ENCODE measurements at places on chromosomes 5 and 9.

DNA sequence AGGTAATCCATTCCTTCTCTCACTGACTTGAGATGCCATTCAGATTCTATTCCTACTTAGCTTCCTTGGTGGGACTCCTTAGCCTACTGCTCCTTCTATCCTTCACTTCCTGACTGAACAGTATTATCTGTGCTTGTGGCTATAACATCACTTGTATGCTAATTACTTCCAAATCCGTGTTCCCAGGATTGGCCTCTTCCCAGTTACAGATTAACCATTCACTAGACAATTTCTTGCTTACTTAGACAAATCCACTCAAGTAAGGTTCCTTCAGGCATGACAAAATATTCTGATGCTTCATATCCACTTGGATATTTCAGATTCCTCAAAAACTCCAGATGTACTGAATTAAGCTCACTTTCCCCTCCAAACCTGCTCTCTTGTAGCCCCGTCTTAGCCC, 18.3 kb downstream of the LIFR start:
- DNase-seq = no peak

DNA sequence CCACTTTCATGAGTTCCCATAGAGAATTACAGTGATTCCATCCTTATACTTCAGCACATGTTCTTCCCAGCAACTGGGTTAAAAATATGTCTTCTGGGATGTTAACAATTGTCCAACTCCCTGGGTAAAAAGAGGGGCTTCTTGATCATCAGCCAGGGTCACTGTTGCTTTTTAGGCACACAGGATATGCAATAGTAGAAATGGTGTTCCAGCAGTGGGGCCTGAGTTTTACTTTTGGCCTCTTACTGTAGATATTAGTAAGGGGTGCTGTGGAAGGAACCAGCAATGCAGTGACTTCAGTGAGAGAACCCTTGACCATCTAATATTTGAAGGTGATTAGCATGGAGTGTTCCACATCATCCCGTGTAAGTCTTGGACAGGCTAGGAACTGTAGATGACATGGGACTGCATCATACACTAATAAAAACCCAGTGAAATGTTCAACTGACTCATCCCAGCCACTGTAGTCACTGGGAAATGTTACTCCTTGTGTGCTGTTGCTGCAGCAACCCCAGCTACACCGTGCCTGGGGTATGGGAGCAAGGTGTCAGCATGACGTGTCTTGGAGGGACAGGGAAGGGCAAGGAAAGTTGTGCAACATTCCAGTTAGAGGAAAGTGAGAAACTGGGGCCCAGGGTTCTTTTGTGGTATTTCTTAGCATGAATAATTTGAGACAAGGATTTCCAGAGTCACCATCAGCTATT, 610.9 kb downstream of the RAB3C start:
- DNase-seq = no peak

GRCh38 chr5:167821151-167821550, 470.3 kb upstream of the WWC1 start:
- DNase-seq = no peak

DNA sequence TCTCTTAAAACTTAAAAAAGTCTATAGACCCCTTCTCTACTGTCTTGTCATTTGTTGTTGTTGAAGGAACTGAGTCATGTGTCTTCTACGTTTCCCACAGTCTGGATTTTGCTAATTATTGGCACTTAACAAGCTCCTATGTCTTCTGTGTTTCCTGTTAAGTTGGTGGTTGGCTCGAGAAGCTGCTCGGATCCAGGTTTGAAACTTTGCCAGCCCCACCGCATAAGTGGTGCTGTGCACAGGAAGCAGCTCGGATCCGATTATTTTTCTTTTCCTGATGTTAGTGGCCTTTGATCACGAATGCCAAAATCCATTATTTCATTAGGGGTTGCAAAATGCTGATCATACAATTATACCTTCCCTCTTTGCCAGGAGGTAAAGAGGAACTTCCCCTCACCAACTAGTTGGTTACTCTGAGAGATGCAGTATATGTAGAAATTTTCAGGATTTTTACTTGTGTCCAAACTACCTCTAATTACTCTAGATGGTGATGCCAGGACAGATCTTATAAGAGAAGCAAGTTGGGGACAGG, 186.5 kb downstream of the NSG2 start:
- DNase-seq = no peak

GRCh38 chr5:9218358-9218757, 327.5 kb downstream of the SEMA5A start:
- no peak for DNase-seq

DNA sequence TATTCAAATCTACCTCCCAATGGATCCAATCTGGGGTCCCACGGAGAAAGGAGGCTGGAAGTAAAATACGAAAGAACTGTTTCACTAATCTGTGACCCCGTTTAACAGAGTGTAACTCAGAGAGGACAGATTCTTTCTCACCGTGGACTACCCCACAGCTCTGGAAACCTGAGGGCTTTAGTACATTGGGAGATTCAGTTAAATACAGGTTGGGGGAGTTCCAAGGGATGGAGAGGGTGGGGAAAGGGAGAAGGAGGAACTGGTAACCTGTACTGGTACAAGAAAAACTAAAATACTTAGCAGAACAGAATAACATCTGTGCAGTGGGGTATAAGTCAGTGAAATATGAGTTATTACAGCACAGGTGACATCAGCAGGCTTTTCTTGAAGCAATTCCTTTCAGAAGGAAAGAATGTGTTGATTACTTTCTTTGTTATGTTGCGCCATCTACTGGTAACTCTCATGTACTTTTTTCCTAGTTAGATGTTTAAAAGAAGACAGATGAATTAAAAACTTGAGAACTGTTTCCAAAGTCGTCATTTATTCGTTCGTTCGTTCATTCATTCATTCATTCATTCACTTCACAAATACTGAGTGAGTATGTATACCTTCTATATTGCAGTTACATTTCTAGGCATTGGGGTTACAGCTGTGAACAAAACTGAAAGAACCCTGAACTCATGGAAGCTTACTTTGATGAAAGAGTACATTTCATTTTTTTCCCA, 30.0 kb upstream of the STOM start:
- DNase-seq = no peak

GRCh38 chr9:113927277-113927676, 51.2 kb downstream of the ZNF618 start:
- DNase-seq = no peak

GRCh38 chr9:91837981-91838731, 111.9 kb downstream of the ROR2 start:
- no peak for DNase-seq

DNA sequence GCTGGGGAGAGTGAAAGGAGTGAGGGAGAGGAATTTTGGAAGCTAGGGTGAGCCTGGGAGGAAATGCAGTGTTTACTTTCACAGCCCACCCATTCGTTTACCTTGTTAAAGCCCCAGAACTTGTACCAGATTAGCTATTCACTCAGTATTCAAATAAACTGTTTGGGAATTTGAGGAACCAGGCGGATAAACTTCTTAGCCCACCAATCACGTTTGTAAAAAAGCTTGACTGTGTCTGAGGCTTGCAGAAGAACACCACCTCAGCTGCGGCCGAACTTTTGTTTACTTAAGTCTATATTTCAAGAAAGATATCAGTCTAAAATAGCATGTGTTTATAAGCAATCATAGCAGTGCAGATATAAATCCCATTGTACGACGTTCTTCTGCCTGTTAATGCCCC, 5.2 kb upstream of the TLE1 start:
- no peak for DNase-seq

DNA sequence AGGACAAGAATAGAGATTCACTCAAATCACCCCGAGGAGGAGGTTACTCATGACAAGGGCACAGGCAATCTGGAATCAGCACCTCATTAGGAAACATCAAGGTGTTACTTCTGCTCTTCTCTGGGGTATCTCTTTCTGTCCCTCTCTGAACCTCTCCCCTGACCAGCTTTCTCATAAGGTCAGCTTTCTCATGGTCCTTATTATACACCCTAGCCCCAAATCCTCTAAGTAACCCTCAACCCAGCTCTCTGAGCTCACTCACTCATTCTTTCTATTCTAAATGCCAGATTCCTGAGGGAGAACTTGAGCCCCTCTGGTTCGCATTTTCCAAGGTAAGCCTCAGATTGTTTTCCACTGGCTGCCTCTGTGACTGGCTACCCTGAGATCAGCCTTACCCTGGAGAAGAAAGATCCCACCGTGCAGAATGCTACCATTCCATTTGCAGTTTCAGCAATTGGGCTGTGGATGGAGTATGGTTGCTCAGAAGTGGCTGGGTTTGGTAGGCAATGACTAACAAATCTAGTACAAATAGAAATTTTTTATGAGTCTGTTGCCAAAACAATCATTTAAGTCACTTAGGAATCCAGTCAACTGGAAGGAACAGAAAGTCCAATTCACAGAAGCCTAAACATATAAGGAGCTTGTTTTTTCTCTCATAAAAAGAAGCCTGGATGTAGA, 9.0 kb upstream of the TIMD4 start:
- no peak for DNase-seq

GRCh38 chr9:36961561-36962325, 72.3 kb downstream of the PAX5 start:
- DNase-seq = no peak

DNA sequence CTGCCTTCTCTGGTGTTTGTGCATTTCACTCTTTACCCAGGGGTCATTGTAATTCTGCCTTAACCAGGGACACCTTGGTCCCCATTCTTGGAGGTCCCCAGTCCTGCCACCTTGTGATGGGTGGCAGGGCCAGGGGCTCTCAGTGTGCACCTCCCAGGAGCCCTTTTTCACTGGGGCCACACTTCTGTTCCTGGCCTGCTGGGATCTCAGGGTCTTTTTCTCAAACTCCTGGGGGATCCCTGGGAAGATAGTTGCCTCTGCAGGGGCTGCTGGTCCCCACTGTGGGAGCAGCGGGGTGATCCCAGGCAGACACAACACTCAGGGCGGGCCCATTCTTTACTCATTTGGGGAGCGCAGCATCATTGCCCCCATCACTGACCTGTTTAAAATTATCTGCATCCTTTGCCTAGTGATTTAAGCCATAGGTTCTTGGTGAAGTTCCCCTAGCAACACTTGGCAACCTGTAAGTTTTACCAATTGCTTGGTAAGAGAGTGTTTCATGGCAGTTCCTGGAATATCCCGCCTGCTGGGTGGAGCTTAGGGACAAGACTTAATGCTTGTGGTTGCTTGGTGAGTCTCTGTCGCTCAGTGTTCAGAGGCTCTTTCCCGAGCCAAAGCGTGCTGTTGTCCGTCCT, 15.7 kb downstream of the PHF2 start:
- DNase-seq = no peak

DNA sequence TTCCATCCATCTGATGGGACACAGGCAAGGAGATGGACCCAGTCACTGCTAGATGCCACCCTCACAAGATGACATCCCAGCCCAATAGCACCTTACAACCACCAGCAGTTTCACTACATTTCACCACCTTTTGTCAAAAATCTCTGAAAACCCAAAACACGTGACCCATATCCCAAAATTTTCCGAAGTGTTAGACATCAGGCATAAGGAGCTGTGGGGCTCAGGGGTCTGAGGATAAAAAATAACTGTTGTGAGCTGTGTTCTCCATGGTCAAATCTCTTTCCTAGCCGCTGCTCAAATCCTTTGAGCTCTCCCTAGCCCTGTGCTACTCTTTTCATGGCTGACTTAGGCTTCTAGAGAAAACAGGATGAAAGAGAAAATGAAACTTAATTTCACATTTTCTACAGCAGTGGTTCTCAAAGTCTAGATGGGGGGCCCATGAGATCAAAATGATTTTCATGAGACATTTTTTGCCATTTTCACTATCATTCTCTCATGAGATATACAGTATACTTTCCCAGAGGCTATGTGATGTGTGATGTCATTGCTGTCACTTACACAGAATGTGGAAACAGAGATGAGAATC, 40.7 kb downstream of the TIMD4 start:
- DNase-seq = no peak

DNA sequence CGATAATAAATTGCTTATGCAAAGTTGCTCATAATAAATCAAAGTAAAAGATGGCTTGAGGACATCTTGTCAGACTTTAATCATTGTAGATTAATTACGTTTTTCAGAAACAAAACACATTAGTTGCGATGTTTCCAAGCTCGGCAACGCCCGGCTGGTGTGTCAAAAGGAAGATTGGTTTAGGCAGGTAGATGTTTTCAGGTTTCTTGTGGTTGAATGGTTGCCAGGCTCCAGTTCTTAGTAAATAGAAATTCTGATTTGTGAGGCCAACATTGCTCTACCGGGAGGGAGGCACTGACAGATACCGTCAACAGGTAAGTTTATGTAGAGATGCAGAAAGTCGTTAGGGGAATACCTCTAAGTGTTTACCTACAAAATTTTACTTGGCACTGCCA, 280.3 kb downstream of the NPR3 start:
- DNase-seq = no peak

- DNase-seq = no peak
Observed at GRCh38 chr9:16619914-16620520, 250.5 kb downstream of the BNC2 start.

DNA sequence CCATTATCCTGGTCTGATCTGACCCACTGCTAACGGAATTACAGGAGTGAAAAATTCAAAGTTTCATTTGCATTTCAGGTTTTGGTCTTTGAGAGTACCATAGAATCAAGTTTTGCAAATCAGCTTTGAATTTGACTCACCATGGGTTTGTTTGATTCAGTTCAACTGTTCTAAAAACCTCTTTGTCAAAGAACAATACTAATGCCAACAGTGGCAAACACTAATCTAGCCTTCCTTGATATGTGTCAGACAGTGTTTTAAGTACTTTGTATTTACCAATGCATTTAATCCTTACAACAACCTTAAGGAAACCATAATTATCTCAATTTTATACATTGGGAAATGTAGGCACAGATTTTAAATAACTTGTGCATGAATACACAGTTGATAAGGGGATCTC, 10.1 kb upstream of the FSD1L start:
- DNase-seq = no peak

- DNase-seq = no peak
Observed at GRCh38 chr5:60551829-60552228, 148.1 kb downstream of the DEPDC1B start.

DNA sequence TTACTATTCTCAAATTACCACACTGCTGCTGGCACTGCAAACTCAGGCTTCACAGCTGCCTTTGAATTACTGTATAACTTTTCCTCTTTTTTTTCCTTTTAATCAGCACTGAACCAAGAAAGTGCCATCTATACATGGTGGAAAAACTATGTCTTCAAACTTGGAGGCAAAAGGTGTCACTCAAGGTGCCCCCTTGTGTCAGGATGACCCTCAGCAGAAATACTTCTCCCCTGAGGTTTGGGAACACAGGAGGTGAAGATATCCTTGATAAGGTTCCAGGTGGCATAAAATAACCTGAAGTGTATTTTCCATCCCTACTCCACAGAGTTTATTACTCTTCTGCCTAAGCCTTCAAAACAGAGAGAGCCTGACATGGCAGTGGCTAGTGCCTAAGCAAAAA, 14.5 kb downstream of the FRMD3 start:
- DNase-seq = no peak

DNA sequence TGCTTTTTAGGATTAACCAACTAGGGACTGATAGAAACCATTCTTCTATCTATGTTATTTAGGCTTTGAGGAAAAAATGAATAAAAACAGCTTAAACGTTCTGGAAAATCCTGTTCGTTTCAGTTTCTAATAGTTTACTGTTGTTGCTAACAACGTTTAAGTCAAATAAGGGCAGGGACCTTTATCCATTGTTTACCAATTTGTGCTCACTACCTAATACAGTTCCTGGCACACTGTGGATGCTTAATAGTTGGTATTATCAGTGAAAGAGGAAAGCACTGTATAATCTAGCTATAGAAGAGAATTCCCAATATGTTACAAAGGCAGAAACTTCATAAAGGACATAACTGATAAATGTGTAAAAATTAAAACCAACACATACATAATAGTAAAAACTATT, 52.5 kb downstream of the ZFR start:
- DNase-seq = no peak

GRCh38 chr5:63131626-63132285, 553.1 kb downstream of the LRRC70 start:
- no peak for DNase-seq

GRCh38 chr5:33726422-33727165, 165.2 kb downstream of the ADAMTS12 start:
- no peak for DNase-seq
